Calu3 (cell line): ENCODE measurements at places on chromosomes 5 and 9. TPM values are rescaled to one million over a fixed set of nuclear protein-coding genes. Genes with fewer than 3 reads are reported as not detected.

DNA sequence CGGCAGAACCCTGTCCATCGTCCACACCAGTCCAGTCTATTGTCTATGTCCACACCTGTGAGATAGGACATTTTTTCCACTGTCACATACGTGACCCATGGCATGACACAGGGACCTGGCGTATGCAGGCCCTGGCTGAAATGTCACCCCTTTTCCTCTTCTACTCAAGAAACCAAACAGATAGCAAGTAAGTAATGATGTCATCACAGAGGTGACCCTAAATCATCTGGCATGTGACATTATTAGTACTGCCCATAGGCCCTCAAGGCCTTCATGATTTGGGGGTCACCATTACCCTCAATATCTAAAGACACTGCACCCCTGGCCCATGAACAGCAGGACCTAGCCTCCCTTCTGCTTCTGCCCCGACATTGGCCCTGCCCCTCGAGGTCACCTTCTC lies 88.3 kb downstream of the LHX2 start:
- no peak for DNase-seq

DNA sequence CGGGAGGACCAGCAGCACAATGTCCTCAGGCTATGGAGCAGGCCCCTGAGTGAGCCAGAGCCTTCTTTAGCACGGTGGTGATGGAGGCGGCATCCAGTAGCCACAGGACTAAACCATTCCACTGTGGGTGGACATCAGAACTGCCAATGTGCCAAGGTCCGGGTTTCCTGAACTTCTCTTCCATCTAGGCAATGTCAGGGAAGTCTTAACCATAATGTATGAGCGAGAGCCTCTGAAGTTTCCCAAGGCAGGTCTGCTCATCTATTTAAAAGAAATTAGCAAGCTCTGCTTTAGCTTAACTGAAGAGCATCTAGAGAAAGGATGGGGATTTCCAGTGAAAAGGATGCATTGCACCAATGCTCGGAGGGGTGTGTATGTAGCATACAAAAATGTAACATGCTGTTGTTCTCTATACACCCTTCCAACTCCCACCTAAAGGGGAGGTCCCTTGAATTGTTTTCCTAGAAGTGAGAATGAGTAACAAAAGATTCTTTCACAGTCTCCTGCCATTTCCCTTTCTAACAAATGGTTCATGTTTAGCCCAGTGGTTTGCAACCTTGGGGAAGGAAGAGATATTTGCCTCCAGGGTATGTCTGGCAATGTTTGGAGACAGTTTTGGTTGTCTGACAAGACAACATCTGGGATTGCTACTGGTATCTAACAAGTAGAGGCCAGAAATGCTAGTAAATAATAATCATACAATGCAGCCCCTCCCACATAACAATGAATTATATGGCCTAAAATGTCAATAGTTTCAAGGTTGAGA lies 6.1 kb upstream of the RXFP3 start:
- no peak for DNase-seq

PLAC8L1 gene
- 1.4 and 3.8 TPM in 2 replicates for total RNA-seq

DNA sequence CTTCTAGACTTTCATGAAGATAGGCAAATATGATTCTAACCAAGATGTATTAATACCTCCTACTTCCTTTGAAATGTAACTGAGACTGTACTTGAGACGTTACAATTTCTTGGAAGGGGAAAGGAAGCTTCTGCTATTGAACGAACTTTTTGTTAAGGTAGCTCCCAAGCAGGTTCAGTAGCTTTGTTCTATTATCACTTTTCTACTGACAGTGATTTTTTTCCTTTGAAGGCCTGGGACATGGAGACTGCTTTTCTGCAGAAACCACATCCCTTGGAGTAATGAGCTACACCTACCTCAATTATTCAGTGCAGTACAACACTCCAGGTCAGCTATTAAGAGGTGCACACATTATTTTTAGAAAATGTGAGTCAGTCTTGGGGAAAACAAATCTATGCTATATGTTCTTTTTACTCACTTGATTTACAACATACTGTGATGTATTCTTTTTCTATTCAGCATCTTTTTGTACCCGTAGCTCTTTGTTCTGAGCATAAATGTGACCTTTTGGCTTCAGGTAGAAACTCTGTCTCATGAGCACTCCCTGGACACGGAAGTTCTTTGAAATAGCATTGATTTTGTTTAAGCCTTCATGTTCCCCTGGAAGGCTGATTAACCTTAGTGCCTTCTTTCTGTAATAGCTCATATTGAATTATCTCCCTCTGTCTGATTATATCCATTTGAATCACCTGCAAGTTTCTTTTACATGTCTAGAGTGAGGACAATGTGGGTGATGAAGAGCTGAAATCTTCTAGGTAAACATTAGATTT lies 56.5 kb upstream of the CDKN2B start:
- no peak for DNase-seq

GRCh38 chr5:55143624-55144023 lies 16.3 kb upstream of the GPX8 start:
- no peak for DNase-seq

- DNase-seq = no peak
These were observed 9.9 kb upstream of the HSPA4 start for GRCh38 chr5:133041910-133042309.

GRCh38 chr5:74294231-74294705 lies 346.3 kb downstream of the ENC1 start:
- DNase-seq = no peak
